ENCODE measurements at places on chromosomes 12 and 14. TPM values are rescaled to one million over a fixed set of nuclear protein-coding genes. Genes with fewer than 3 reads are reported as not detected.

DNA sequence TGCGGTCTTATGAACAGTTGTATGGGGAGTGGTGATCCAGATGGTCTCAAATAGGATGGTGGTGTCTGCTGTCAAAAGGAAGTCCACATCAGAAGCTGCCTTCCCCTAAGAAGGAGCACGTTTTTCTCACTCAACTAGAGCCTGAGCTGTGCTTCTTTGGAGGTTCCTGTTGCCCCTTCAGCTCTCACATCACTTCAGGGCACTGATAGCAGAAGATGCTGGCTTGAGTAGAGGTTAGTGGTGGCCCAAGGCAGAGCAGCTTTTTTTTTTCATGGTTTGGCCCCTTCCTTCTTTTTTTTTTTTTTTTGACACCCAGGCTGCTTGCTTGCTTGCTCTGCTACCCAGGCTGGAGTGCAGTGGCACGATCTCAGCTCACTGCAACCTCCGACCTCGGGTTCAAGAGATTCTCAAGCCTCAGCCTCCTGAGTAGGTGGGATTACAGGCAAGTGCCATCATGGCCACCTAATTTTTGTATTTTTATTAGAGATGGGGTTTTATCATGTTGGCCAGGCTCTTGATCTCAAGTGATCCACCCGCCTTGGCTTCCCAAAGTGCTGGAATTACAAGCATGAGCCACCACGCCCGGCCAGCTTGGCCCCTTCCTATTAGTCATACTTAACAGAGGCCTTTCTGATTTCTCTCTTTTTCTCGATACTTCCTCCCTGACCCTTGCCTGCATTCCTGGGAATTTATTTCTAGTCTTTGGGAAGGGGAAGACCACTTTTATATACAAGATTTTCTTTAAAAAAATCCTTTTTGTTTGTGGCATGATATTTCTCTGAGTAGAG lies 31.6 kb downstream of the KLRD1 start:
- no peak for DNase-seq

- DNase-seq: no peak
These were observed 160.1 kb downstream of the SRGAP1 start for GRCh38 chr12:64004641-64005040.

GRCh38 chr14:99519347-99519881 lies 38.2 kb downstream of the CCNK start:
- DNase-seq: no peak

KRT78 gene
- polyA plus RNA-seq: not detected

ANO2 gene
- 3.1 TPM for polyA plus RNA-seq

All from muscle of arm (tissue), 14 donors.